NCI-H446 (cell line): ENCODE measurements at places on chromosomes 7 and 10.

GRCh38 chr7:55189146-55189766 lies 170.4 kb downstream of the EGFR start:
- no peak for DNase-seq

- DNase-seq: no peak
Observed at GRCh38 chr10:60135020-60135419, 228.7 kb upstream of the CCDC6 start.

GRCh38 chr7:28435732-28436378 lies 23.5 kb downstream of the CREB5 start:
- DNase-seq: no peak

GRCh38 chr10:5666841-5667630 lies 641 bp upstream of the ASB13 start:
- DNase-seq: no peak

GRCh38 chr7:2755531-2755930 lies 67.5 kb downstream of the AMZ1 start:
- DNase-seq: no peak

DNA sequence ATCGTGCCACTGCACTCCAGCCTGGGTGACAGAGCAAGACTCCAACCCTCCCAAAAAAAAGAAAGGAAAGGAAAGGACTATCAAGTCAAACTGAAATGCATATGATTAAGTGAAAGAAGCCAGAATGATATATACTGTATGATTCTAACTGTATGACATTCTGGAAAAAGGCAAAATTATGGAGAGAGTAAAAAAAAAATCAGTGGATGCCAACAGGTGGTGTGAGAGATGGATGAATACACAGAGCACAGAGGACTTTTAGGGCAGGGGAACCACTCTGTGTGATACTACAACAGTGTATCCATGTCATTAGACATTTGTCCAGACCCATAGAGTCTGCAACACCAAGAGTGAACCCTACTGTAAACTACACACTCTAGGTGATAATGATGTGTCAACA lies 99.2 kb downstream of the SLIT1 start:
- DNase-seq: no peak

- DNase-seq: no peak
Observed at GRCh38 chr10:94858005-94858404, 80.5 kb upstream of the CYP2C9 start.

GRCh38 chr10:102757323-102757722 lies 13.6 kb downstream of the WBP1L start:
- DNase-seq: no peak
